ENCODE measurements at places on chromosomes 7 and 10.

DNA sequence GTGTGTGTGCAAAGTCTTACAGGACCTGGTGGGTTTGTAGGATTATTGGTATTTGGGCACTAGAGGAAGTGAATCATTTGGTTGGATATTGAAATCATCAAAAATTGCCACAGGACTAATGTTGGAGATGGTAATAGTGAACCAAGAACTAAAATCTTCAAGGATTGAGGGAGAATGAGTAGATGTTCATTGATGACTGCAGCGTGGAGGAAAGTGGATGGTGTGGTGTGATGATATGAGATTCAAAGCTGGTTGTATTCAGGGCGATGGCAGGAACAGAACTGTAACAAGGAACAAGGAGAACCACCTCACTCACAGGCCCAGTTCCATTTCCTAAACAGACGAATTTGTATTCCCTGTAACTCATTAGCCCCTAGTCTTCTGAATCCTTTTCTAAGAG, 90.3 kb downstream of the TRIM24 start:
- no peak for DNase-seq

DNA sequence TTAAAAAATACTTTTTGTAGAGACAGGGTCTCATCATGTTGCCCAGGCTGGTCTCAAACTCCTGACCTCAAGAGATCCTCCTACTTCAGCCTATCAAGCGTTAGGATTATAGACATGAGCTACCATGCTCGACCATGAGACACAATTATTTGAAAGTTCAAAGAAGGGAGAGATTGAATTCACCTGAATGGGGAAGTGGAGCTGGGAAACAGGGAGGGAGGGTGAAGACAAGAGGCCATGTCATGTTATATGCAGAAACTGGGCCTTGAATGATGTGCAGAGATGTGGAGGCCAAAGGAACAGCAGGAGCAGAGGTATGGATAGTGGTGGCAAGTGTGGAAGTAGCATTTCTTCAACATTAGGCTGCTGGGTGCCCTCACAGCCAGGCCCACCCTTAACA, 18.7 kb upstream of the CYCS start:
- DNase-seq: no peak

GRCh38 chr7:93945756-93946535, 24.4 kb downstream of the GNG11 start:
- DNase-seq: no peak

DNA sequence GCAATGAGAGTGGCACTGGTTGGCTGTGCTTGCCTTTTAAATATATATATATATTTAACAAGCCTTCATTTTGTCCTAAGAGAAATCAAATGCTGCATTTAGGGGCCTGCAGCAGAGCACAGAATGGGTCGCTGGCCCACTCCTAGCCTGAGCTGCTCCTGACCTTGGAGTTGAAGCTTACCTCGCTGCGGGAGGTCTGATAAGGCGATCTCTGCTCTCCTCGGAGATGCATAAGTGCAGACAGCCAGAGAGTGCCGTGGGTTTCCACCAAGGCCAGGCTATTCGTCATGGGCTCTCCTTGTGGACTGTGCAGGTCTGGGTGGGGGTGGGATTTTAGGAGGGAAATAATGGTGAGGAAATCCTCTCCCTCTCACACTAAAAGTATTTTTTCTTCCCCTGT, 99.5 kb upstream of the IKZF1 start:
- no peak for DNase-seq

- no peak for DNase-seq
These were observed 14.5 kb downstream of the NUDT5 start for GRCh38 chr10:12181065-12181775.

DNA sequence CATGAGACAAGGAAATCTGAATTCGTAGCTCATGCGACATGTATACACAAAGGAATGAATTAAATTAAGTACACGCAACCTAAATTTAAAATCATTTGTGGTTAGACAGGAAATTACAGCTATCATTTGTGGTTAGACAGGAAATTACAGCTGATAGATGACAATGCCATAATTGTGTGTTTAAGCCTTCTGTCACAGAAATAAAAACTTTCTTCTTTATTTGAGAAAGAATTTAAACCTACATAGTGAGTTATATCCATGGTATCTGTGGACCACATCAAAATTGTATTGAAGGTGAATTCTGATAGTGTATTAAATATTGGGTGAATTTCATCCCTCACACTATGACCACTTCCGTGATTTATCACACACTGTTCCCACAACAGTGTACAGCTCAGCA, 362.9 kb downstream of the MAGI2 start:
- DNase-seq: no peak

DNA sequence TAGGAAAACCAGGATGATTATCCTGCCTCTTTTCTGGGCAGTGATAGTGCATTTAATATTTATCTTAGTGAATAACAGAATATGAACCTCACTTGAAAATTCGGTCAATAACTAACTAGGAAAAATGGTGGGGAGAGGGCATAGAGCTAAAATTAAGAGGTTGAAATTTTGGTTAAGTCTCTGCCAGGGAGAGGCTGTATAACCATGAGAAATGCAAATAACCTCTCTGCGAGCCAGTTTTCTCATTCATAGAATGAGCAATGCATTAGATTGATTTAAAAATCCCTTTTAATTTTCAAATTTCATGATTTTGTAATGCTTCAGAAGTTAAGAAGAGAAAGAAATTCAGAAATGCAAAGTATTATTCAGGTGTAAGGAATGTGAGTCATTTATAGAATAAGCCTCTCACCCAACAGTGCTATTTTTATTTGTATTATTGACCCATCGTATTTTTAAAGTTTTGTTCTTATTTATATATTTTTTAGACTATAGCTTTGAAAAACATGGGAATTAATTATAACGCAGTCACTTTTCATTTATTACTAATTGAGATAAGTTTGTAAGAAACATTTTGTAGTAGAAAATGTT, 104.7 kb downstream of the PHF14 start:
- DNase-seq: no peak

GRCh38 chr10:88687853-88688467, 18.1 kb upstream of the LIPK start:
- no peak for DNase-seq

DNA sequence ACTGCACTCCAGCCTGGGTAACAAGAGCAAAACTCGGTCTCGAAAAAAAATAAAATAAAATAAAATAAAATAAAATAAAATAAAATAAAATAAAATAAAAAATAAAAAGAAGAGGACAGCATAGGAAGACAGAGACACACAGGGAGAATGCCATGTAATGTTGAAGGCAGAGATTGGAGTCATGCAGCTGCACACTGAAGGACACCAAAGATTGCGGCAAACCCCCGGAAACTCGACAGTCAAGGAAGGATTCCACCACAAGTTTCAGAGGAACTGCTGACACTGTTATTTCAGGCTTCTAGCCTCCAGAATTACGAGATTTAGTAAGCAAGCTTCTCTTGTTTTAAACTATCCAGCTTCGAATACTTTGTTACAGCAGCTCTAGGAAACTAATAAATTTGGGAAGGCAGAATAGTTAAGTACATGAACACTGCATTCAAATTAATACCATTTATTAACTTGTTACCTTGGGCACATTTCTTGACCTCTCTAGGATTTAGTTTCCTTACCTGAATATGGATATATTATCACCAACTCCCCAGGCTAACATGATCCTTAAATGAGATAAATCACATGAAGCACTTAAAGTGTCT, 9.5 kb downstream of the CPED1 start:
- DNase-seq: no peak

DNA sequence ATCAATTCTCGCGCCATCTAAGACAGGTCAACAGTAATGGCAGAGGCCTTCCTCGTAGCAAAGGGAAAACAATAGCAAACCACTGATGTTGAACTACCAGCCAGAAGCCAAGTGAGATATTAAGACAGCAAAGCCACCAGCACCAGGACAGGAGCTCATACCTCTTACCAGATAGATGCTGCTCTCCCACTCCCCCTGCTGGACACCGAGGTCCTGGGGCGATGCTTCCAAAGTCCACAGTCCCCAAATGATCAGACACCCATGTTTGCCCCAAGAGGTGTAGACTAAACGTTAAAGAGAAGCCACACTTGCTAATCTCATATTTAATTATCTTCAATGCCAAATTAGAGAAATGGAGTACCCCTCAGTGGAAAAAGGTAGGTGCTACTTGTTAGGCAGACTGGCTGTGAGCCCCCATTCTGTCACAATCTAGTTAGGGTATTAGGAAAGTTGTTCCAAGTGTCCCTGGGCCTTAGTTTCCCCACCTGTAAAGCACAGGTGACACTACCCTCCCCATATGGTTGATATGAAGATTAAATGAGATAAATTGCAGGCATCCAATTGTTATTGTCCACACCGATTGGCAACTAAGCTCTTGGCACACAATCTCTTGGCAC, 39.9 kb downstream of the TOMM7 start:
- DNase-seq: peak; percentile 68

- DNase-seq: no peak
These were observed at the start of gene FAM237B for GRCh38 chr7:90320801-90321494. FAM237B (minus strand) TSS chr7:90321304; CDS start chr7:90319748, 1,556 bp downstream.

GRCh38 chr10:19993714-19994315, 177.6 kb downstream of the PLXDC2 start:
- DNase-seq: no peak

DNA sequence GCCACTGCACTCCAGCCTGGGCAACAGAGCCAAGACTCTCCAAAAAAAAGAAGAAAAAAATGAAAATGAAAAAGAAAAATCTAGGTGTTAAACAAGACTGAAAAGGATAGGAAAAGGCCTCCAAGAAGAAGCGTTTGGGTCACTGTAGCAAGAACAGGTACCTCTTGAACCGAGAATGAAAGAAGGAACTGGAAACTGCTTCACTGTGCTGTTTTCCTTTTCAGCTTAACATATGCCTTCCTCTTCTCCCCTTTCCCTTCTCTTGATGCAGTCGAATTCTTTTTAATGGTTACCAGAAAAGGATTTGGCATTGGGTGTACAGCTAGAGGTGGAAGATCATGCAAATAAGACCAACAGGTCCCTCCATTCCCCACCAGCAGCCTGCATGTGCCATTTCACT, 28.1 kb downstream of the LRRC4 start:
- DNase-seq: no peak

DNA sequence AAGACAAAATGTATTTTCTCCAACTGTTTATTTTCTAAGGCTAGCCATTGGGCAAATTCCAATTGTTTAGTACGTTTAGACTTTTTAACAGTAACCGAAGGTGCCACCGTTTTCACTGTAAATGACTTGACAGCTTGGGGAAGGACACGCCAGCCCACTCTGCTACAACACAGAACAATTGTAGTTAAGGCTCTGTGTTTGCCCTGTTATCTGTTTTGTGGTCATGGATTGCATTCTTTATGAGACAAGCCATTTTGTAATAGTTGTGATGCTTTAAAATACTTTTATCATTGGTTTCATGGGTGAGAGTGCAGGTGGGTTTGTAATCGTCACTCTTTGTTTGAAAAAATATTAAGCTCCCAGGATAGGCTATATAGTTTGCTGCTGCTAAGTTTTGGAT, 6.6 kb upstream of the PITRM1 start:
- DNase-seq: no peak

DNA sequence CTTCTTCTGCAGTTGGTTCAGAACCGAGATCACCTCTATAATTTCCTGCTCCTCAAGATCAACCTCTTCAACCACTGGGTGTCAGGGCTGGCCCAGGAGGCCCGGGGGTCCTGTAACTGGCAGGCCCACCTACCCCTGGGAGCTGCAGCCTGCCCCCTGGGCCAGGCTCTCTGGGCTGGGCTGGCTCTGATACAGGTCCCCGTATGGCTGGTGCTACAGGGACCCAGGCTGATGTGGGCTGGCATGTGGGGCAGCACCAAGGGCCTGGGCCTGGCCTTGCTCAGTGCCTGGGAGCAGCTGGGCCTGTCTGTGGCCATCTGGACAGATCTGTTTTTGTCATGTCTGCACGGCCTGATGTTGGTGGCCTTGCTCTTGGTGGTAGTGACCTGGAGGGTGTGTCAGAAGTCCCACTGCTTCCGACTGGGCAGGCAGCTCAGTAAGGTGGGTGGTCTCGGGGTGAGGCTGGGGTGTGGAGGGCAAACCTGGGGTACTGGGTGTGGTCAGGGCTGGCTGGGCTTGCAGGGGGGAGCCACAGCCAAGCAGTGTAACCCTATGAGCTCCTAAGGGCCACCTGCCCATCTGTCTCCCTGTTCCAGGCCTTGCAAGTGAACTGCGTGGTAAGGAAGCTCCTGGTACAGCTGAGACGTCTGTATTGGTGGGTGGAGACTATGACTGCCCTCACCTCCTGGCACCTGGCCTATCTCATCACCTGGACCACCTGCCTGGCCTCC, 4.2 kb downstream of the TMEM270 start:
- no peak for DNase-seq

GRCh38 chr7:111274857-111275256, 183.9 kb downstream of the LRRN3 start:
- no peak for DNase-seq

DNA sequence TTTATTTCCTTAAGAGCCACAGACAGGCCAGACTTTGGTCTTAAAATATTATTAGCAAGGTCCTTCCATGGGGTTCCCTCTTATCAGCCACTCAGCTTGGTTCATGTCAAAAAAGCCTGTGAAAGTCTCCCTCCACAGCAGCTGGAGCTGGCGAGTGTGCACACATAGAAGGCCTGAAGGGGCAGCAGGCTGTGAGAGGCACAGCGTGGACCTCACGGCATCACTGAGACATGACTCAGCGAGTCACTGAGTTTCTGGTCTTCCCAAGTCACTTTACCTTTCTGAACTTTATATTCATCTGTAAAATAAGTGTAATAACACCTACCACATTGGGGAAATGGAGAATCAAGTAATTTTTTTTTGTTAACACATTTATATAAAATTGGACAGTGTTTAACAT, 8.7 kb downstream of the TAF3 start:
- no peak for DNase-seq

GRCh38 chr7:101718363-101719122, 89.4 kb upstream of the MYL10 start:
- no peak for DNase-seq

DNA sequence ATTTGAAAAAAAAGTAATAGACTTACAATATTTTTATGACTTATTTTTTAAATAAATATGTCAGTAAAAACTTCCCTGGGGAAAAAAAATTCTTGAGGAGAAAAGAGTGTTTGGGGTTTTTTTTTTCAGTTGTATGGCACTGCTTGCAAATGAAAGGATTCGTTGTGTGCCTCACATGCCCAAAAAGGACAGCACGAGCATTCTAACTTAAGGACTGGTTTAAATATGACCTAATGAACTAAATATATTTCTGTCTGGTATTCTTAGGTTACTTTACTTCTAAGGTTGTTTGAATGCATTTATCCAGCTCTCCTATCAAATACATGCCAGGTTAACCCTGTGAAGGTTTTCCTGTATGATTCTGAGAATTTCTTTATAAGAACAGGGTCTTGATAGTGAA, 988 bp upstream of the CD36 start:
- DNase-seq: no peak

GRCh38 chr7:157857578-157858075, 520.8 kb downstream of the DNAJB6 start:
- no peak for DNase-seq

DNA sequence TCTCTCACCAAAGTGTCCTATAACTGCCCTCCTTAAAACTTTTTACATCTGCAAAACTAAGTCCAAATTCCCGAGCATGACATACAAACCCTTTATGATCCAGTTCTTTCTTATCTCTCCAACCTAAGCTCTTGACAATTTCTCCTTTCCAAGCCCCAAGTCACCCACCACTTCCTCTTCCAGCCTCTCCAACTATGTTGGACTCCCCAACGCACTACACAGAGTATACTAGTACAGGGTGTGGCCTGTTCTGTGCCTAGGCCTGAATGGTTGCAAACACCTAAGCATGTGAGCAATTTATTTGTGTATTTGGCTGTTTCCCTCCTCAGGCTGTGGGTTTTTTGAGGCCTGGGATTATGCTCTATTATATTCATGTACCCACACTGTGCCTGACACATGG, 101.2 kb upstream of the APBB1IP start:
- DNase-seq: no peak
